CD4-positive, alpha-beta T cell treated with Interleukin-1 beta for 1 hour (primary cell): ENCODE measurements at places on chromosomes 12 and 14.

- no peak for DNase-seq
Measured at GRCh38 chr14:39446131-39446744, 14.0 kb upstream of the FBXO33 start.

GRCh38 chr14:22388669-22389595, 200.1 kb downstream of the DAD1 start:
- no peak for DNase-seq

GRCh38 chr12:607541-608001, 55.7 kb downstream of the NINJ2 start:
- no peak for DNase-seq

- DNase-seq: no peak
Measured at GRCh38 chr14:46300765-46301164, 350.8 kb downstream of the RPL10L start.

DNA sequence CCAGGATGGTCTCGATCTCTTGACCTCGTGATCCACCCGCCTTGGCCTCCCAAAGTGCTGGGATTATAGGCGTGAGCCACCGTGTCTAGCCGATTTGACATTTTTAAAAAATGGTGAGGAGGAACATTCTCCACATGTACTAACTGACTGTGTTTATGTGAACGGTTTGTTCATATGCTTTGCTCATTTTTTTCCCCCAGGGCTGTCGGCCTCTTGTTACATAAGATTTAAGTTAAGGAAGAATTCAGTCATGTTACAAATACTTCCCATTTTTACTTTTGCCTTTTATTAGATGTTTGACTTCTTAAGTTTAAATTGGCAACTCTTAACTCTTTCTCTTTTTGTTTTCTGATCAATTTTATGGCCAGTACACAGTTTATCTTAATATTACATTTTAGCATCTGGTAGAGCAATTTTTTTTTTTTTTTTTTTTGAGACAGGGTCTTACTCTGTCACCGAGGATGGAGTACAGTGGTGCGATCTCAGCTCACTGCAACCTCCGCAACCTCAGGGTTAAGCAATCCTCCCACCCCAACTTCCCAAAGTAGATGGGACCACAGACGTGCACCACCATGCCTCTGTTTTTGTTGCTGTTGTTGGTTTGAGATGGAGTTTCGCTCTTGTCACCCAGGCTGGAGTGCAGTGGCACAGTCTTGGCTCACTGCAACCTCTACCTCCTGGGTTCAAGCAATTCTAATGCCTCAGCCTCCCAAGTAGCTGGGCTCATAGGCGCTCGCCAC, 9.6 kb downstream of the GNS start:
- peak; percentile 5 for DNase-seq

- no peak for DNase-seq
Measured at GRCh38 chr12:105485921-105486320, 155.4 kb downstream of the C12orf75 start.

DNA sequence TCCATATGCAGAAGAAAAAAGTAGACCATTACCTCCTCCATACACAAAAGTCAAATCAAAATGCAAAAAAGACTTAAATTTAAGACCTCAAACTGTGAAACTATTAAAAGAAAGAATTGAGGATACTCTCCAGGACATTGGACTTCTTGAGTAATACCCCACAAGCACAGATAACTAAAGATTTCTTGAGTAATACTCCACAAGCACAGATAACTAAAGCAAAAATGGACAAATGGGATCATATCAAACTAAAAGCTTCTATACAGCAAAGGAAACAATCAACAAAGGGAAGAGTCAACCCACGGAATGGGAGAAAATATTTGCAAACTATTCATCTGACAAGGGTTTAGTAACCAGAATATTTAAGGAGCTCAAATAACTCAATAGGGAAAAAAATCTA, 427.9 kb downstream of the CCDC91 start:
- DNase-seq: no peak

DNA sequence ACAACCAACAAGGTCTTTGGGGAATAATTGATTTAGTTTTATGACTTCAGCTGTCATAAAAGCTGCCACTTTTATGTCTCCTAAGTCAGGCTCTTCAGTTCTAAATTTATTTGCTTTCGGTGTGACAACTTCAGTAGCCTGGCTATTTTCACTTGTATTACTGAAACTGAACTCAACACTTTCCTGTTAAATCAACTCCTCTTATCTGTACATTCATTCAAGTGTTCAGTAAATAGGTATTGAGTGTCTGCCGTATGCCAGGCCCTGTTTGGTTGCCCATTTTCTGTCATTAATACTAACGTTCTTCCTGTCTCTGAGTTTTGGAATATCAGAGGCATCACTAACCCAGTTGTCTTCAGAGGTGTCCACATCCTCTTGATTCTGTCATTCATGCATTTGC, 7.5 kb downstream of the UTP20 start:
- no peak for DNase-seq

DNA sequence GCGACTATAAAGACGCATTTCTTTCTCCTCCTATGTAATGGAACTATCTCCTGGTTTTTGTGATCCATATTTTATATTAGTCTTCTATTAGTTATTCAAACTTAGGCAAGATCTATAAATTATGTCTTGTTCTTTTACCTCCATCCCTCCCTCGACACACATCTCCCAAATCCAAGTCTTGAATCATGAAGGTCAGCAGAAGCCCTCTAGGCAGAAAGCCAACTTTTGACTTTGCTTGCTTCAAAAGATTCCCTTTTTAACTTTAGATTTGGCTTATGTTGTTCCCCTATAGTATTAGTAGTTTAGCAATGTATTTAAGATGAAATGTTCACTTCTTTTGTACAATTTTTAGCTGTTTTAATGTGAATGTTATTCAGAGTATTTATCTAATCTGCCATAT, 689.8 kb downstream of the SLC6A15 start:
- DNase-seq: no peak

GRCh38 chr12:127774828-127775227, 492.1 kb upstream of the TMEM132C start:
- DNase-seq: no peak

GRCh38 chr14:74248017-74248416, 8.8 kb downstream of the VSX2 start:
- no peak for DNase-seq

- DNase-seq: no peak
Measured at GRCh38 chr12:32312049-32312670, 87.2 kb upstream of the FGD4 start.

DNA sequence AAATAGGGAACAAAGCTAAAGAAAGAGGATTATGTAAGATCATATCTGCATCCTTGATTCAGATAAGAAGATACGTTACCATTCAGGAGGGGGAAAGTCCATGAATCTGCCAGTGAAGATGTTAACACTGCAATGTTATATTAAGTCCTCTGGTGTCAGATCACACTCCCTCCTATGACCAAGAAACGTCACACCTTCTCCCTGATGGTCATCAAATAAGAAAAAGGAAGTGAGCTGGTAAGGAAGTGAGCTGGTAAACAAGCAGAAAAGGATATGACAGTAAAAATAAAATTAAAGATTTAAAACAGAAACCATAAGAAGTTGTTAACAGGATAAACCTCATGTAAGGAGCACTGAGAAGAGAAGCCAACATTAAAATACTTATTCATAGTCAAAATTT, 340.2 kb downstream of the SEC23A start:
- no peak for DNase-seq

DNA sequence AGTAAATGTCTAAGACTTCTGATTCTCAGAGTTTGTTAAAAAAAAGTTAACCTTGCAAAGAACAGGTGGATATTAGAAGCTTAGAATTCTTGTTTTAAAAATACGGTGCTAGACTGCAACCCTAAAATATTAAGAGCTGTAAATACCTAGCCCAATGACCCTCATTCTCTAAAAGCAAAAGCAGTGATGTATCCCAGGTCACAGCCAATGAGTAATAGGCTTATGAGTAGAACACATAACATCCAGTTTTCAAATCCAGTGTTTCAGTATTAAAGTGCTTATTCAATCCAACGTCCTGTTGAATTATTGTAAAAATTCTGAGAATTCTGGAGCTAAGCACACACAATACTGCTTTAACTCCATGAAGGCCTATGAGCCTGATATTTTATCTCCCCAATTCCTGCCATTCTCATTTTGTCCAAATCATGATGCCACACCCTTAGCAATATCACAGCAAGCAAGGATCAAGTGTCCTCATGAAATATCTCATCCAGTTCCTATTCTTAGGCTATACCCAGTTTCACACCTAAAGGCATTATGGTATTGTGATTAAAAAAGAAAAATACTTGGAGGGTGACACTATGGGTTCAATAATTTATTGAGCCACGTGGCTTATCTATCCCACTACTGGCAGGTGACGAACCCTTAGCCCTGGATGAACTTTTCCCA, 15.3 kb upstream of the ARID4A start:
- DNase-seq: no peak

DNA sequence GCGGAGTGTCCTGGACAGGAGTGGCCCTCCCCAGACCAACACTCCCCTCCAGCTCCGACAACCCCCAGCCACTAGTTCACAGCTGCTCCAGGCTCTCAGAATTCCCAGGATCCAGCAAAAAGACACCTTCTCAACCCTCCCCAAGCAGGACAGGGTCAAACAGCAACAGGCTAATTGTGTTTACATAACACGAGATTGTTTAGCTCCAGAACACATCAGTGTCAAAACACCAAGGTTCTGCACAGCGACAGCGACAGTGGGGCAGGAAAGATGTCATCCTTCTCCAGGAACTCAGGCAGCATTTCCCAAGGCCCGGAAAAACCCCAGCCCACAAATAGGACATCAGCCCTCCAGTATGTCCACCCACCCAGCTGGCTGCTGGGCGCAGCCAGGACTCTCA, 16.5 kb downstream of the ITPK1 start:
- no peak for DNase-seq

DNA sequence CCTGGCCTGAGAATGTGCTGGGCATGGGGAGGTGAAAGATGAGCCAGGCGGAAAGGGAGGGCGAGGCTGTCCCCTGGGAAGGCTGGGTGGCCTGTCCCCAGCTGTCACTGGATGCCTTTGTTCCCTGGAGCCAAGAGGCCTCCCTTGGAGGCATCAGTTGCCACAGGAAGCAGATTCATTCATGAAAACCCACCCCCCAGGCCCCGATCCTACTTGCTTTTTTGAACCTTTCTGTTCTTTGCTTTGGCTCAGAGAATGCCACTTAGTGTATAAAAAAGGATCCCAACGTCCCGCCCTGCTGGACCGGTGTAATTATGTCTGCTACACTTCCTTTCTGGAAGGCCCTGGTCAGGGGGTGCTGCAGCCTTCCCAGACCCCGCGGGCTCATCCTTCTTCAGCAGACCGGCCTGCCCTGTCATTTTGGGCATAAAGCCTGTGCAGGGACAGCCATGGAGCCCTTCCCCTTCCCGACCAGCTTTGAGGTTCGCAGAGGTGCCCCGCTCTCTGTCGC, 220.2 kb downstream of the SLC41A2 start:
- no peak for DNase-seq

DNA sequence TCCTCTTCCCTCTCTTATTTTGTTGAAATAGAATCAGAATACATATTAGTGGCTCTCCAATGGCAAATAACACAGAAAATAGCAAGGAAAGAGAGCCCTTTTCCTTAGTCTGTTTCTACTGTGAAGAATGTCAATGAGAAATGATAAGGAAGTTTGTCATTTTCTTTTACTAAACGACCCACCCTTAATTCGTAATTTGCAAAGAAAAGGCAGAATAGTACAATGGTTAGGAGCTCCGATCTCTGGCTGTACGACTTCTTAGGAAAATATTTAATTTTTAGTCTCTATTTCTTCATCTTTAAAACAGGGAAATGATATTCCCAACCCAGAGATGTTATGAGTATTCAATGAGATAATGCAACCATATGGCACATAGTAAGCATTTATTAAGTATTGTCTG, 6.0 kb downstream of the PAX9 start:
- DNase-seq: no peak

DNA sequence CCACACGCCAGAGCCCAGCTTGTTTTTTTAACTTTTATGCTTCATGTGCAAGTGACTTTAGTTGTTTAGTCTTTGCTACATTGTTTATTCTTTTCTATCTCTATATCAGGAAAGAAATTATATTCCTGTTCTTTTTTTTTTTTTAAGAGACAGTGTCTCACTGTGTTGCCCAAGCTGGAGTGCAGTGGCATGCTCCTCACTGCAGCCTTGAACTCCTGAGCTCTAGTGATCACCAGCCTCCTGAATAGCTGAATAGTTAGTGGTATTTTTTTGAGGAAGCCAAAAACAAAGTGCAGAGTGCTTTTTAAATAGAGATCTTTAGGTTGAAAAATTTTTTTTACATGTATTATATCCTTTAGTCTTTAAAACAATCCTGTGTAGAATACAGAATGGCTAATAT, 58.2 kb downstream of the ETNK1 start:
- DNase-seq: no peak

- DNase-seq: no peak
Measured at GRCh38 chr12:104630230-104630670, 173.5 kb downstream of the CHST11 start.

DNA sequence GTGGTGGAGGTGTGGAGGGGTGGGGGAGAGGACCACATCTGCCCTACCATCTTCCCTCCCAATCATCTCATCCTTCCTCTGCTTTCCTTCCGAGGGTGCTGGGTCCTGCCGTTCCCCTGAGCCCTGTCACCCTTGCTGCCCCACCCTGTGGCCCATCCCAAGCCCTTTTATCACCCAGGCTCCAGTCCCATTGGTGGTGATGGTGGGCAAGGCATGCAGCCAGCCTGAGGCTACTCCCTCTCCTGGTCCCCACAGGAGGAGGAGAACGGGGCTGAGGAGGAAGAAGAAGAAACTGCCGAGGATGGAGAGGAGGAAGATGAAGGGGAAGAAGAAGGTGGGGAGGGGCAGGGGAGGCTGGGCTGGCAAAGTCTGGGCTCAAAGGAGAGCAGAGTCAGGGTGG, 2.7 kb upstream of the LAG3 start:
- no peak for DNase-seq

GRCh38 chr12:58917699-58918468, 2.4 kb downstream of the LRIG3 start:
- no peak for DNase-seq

DNA sequence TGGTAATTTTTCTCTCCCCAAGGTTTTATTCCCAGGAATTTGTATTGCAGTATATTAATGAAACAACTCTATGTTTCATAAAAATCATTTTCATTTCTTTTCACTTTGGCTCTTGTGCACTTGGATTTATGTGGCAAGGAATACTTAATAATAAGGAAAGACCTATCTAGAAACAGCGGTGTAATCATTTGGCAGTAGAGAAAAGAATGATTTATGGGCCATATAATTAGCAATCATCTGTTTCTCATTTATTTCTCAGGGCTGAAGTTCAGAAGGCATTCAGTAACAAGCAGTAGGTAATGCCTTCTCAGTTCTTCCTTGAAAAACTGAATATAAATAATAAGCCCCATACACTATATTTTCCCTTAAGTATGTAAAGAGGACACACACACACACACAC, 172.6 kb downstream of the ANO4 start:
- DNase-seq: no peak

- no peak for DNase-seq
Measured at GRCh38 chr14:53710615-53711014, 246.0 kb downstream of the BMP4 start.

- no peak for DNase-seq
Measured at GRCh38 chr12:51522696-51523095, 68.3 kb upstream of the SCN8A start.

GRCh38 chr12:54038871-54039414, 6.1 kb downstream of the HOXC5 start:
- DNase-seq: no peak

- no peak for DNase-seq
Measured at GRCh38 chr12:9687228-9687627, 17.7 kb downstream of the CLEC2D start.

- no peak for DNase-seq
Measured at GRCh38 chr12:100741084-100741711, 53.4 kb upstream of the ANO4 start.
